ENCODE measurements at places on chromosomes 2 and 18. TPM values are rescaled to one million over a fixed set of nuclear protein-coding genes. Genes with fewer than 3 reads are reported as not detected.

GRCh38 chr18:13471971-13472628 is 253.5 kb downstream of the LDLRAD4 start:
- H3K4me3 ChIP-seq = no peak overlapping the region
- no peak for DNase-seq
- peak overlapping the region; percentile 38 for H3K27ac ChIP-seq
- H3K36me3 ChIP-seq = peaks cover 67% of the 10 kb centered on the region
- no peaks in the 10 kb centered on the region for H3K27me3 ChIP-seq

DNA sequence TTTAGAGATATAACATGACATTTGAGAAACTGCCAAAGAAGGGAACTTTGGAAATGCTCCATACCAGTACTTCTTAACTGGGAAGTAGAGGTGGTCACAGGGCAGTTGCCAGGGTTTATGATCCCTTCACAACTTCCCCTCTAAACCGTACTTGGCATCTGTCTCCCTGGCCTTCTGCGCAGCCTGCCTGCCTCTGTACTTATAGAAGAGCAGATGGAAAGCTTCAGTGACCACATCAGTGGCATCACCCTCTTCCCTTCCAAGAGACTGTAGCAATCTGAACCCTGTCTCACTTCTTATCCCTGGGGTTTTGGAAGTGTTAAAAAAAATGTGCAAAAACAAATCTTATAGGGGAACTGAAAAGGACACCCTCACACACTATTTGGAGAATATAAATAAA is 64.1 kb downstream of the EIF2AK3 start:
- no peak for DNase-seq
- H3K27ac ChIP-seq = no peak overlapping the region
- H3K4me1 ChIP-seq = peaks cover 15% of the 10 kb centered on the region
- H3K36me3 ChIP-seq = peaks cover 30% of the 10 kb centered on the region
- no peaks in the 10 kb centered on the region for H3K27me3 ChIP-seq
- no peak overlapping the region for H3K4me3 ChIP-seq

DNA sequence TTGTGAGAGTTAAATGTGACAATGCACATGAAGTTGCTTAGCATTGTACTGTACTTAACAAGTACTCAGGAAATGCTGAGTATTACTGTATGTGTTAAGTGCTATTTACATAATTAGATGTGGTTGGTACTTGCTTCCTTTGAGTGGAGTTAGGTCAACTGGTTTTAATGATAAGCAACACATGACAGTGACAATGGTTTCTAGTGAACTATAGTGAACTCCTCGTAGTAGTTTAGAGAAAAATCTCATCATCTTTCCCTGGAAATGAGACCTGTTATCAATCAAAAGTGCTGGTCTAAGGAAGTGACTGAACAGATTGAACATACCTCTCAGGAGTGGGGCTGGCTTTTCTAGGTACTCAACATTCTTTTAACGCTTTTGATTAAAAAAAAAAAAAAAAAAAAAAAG is 29.2 kb upstream of the ZDBF2 start:
- no peak for DNase-seq
- peaks cover 2% of the 10 kb centered on the region for H3K4me1 ChIP-seq
- peaks cover 12% of the 10 kb centered on the region for H3K27me3 ChIP-seq
- H3K27ac ChIP-seq = no peak overlapping the region
- no peaks in the 10 kb centered on the region for H3K36me3 ChIP-seq
- H3K4me3 ChIP-seq = no peak overlapping the region

- H3K27me3 ChIP-seq = no peaks in the 10 kb centered on the region
- no peak overlapping the region for H3K27ac ChIP-seq
- peaks cover 3% of the 10 kb centered on the region for H3K36me3 ChIP-seq
- no peak for DNase-seq
These were observed 156.8 kb downstream of the THADA start for GRCh38 chr2:43438858-43439655.

- no peaks in the 10 kb centered on the region for H3K36me3 ChIP-seq
- H3K4me1 ChIP-seq = no peaks in the 10 kb centered on the region
- no peak overlapping the region for H3K27ac ChIP-seq
- DNase-seq = no peak
- H3K4me3 ChIP-seq = no peak overlapping the region
These were observed 1166.5 kb upstream of the NXPH2 start for GRCh38 chr2:139946690-139947089.

DNA sequence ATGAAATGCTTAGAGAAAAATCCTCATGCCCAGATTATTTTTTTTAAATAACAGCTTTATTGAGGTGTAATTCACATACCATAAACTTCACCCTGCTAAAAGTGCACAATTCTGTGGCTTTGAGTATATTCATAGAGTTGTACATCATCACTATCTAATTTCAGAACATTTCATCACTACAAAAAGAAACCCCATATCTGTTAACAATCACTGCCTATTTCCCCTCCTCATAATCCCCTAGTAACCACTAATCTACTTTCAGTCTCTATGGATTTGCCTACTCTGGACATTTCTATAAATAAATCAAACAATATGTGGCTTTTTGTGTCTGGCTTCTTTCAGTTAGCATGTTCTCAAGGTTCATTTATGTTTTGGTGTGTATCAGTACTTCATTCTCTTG is 51.4 kb downstream of the OSBPL1A start:
- H3K36me3 ChIP-seq = no peaks in the 10 kb centered on the region
- DNase-seq = no peak

DNA sequence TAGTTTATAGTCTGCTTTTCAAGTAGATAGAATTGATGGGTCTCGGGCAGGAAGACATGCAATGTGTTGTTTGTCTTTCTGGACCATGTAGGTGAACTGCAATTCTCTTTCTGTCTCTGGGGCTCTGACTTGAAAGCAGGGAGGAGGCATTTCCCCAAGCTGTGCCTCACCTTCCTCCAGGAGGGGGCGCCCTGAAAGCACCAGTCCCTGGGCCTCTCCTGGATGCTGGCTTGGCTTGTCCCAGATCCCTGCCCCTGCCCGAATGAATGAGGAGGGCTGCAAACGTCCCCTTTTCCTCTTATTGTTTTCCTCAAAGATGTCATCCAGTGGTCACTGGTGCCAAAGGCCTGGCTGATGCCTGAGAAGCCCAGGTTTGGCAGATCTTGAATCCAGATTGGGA is 270.6 kb downstream of the CELF4 start:
- H3K27ac ChIP-seq = no peak overlapping the region
- DNase-seq = no peak
- no peaks in the 10 kb centered on the region for H3K36me3 ChIP-seq
- no peaks in the 10 kb centered on the region for H3K4me1 ChIP-seq
- no peak overlapping the region for H3K4me3 ChIP-seq

GRCh38 chr2:157890969-157891642 is 15.0 kb upstream of the ACVR1 start:
- peak overlapping the region; percentile 62 for H3K4me3 ChIP-seq
- H3K36me3 ChIP-seq = peaks cover 31% of the 10 kb centered on the region
- no peaks in the 10 kb centered on the region for H3K27me3 ChIP-seq
- peak overlapping the region; percentile 90 for H3K27ac ChIP-seq

DNA sequence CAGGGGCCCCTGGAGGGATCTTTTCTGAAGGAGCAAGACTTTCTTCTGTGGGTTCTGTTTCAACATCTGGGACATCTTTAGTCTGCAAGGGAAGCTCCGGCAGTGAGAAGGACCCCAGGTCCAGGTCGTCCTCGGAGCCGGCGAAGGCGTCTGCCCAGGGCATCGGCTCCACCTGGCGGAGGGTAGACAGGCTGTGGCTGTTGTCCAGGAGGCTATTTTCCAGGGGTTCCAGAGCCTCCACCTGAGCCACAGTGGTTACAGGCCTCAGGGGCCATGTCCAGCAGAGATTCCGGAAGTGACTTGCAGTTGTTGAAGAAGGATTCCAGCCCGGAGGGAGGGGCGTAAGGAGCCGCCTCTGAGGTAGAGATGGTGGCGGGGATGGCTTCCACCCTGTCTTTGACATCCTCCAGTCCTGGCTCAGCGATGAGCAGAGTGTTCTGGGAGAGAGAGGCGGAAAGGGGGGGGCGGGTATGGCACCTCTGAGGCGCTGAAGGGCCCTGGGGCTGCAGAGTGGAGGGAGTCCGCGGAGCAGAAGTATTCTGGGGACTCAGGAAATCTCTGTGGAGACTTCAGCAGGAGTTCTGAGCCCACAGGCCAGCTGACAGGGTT is 891.3 kb upstream of the LRRTM1 start:
- no peak overlapping the region for H3K27ac ChIP-seq
- H3K4me3 ChIP-seq = no peak overlapping the region
- H3K27me3 ChIP-seq = no peaks in the 10 kb centered on the region
- H3K36me3 ChIP-seq = no peaks in the 10 kb centered on the region
- H3K4me1 ChIP-seq = no peaks in the 10 kb centered on the region

- H3K36me3 ChIP-seq = no peaks in the 10 kb centered on the region
- peaks cover 4% of the 10 kb centered on the region for H3K27me3 ChIP-seq
- DNase-seq = no peak
- H3K27ac ChIP-seq = no peak overlapping the region
These were observed 34.4 kb downstream of the CABLES1 start for GRCh38 chr18:23169673-23170044.

DNA sequence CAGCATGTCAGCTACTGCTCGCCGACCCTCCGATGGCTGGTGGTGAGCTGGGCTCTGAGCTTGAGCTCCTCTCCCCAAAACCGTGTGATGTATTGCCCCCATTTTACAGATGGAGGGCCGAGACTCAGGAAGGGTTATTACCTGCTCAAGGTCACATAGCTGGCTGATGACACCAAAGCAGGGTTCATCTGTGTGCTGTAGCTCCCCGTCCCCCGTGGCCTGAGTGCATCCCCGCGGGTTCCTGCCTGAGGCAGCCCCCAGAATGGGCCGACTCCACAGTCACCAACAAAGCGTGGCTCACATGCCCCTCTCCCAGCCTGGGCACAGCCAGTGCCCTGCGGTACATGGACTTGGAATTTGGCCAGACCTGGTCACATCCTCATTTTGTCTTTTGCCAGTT is 198.6 kb downstream of the TFCP2L1 start:
- H3K27me3 ChIP-seq = peaks cover 2% of the 10 kb centered on the region
- H3K4me3 ChIP-seq = no peak overlapping the region
- H3K4me1 ChIP-seq = no peaks in the 10 kb centered on the region
- no peak for DNase-seq
- H3K27ac ChIP-seq = no peak overlapping the region

- DNase-seq = no peak
- peaks cover 25% of the 10 kb centered on the region for H3K4me1 ChIP-seq
- H3K27ac ChIP-seq = peak overlapping the region; percentile 42
These were observed 52.3 kb downstream of the RAB10 start for GRCh38 chr2:26086155-26086637.

DNA sequence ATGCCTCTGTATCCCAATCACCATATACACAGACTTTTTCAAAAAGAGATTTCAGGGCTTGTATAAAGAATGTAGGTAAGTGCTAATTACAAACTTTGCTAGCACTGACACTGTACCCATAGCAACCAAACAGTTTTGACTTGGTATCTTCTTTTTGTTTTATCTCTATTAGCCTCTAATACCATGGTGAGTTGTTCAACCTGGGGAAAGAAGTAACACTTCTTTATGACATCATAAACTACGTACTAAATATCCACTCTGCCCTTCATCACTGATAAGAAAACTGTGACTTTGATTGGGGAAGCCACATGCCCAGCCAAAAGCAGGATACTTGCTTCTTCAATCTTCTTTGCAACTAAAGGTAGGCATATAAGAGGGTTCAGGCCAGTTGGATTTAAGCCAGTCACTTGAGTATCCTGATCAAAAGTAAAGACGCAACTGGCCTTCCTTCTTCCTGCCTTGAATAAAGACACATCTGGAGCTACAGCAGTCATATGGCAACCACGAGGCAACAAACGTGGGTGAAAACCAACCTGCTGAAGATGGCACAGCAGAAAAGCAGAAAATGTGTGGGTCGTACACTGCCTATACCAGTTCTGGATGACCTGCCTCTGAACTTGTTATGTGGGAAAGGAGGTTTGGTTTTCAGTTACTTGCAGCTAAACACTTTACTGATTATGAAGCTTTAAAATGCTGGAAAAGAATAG is 16.4 kb downstream of the THADA start:
- peaks cover 45% of the 10 kb centered on the region for H3K36me3 ChIP-seq
- no peak overlapping the region for H3K27ac ChIP-seq
- no peak overlapping the region for H3K4me3 ChIP-seq
- peaks cover 15% of the 10 kb centered on the region for H3K4me1 ChIP-seq
- H3K27me3 ChIP-seq = no peaks in the 10 kb centered on the region

DNA sequence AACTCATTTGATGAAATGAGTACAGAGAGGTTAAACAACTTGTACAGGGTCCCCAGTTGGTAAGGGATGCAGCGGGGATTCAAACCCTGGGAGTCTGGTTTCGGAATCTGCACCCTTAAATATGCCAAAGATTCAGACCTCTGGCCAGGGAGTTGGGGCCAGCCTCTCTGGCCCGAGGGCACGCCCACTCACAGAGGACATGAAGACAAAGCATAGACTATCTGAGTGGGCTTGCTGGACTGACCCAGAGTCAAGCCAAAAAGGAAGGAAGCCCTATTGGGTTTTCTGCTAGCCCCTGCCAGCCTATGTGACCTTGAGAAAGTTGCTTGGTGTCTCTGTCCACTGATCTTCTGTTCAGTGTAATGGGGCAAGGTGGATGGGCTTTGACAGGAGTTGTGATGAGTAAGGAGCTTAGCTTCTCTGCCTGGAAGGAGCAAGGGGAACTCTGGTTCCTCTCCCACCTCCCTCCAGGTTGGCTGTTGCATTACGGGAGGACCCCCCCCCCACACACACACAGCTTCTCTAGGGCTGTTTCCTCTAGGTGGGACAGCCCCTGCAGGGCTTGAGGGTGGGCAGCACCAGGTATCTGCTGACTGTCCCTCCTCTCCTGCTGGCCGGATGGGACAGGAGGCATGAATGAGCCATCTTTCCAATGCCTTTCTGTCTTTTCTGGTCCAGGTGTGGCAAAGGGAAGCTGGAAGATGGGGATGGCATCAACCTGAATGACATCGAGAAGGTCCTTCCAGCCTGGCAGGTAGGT is 131.3 kb downstream of the CTIF start:
- H3K36me3 ChIP-seq = peaks cover 2% of the 10 kb centered on the region
- H3K27ac ChIP-seq = no peak overlapping the region
- H3K4me1 ChIP-seq = no peaks in the 10 kb centered on the region
- no peak for DNase-seq
- H3K27me3 ChIP-seq = no peaks in the 10 kb centered on the region

DNA sequence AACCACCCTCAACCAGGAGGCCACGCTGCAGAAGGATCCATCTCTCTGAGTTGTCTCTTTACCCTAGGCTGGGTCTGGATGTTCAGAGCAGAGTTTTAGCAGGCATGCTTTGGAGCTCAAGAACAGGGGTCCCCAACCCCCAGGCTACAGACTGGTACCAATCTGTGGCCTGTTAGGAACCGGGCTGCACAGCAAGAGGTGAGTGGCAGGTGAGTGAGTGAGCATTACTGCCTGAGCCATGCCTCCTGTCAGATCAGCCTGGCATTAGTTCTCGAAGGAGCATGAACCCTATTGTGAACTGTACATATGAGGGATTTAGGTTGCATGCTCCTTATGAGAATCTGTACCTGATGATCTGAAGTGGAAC is 172.5 kb downstream of the UXS1 start:
- H3K4me3 ChIP-seq = no peak overlapping the region
- H3K36me3 ChIP-seq = no peaks in the 10 kb centered on the region
- no peak overlapping the region for H3K27ac ChIP-seq
- H3K4me1 ChIP-seq = peaks cover 18% of the 10 kb centered on the region

- no peaks in the 10 kb centered on the region for H3K27me3 ChIP-seq
- peaks cover 54% of the 10 kb centered on the region for H3K4me1 ChIP-seq
- H3K36me3 ChIP-seq = peaks cover 54% of the 10 kb centered on the region
- H3K27ac ChIP-seq = peak overlapping the region; percentile 58
These were observed 10.7 kb downstream of the ARID5A start for GRCh38 chr2:96547203-96547641.

- no peak for DNase-seq
- H3K4me3 ChIP-seq = no peak overlapping the region
- peaks cover 11% of the 10 kb centered on the region for H3K27me3 ChIP-seq
- H3K4me1 ChIP-seq = no peaks in the 10 kb centered on the region
These were observed 5.3 kb downstream of the TRPM8 start for GRCh38 chr2:233922471-233922870.

The CRYGD gene
- not detected for total RNA-seq

The RIT2 gene
- not detected for total RNA-seq

The RGPD4 gene
- not detected for total RNA-seq

The COBLL1 gene
- total RNA-seq = not detected

The LDLRAD4 gene
- 28.6 TPM for total RNA-seq

The DQX1 gene
- 0.52 TPM for total RNA-seq

All from activated CD4-positive, alpha-beta T cell treated with anti-CD3 and anti-CD28 coated beads, Interleukin-2, amount 10 ng/mL, durations not matched to agents 7 days and 5 days (primary cell).